T-helper 2 cell treated with Interferon-gamma antibody and Interleukin-4, amounts not matched to agents 5 μg/mL and 100 μg/mL, for 36 hours (primary cell): ENCODE measurements at places on chromosomes 12 and 14.
A peak's percentile ranks its signal among the peaks of the same experiment; 100 is the strongest.

DNA sequence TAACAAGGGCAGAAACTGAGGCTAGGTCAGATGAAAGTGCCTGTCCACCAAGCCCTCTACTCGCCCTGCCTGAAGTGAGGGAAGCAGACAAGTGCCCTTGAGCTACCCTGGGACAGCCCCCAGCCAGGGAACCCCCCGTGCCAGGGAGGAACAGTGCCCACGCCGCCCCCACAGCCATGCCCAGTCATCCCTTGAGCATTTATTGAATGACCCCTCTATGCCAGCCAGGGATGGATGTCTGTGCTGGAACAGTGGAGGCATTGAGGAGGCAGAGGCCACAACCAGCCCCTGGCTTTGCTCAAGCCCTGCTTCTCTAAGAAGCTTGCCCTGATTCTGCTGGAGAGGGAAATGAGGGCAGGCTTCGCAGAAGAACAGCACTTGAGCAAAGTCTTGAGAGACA is 3.7 kb upstream of the AQP6 start:
- peaks cover 12% of the 10 kb centered on the region for H3K27me3 ChIP-seq
- H3K4me3 ChIP-seq = no peak overlapping the region
- no peak for DNase-seq
- no peaks in the 10 kb centered on the region for H3K36me3 ChIP-seq
- H3K27ac ChIP-seq = no peak overlapping the region

DNA sequence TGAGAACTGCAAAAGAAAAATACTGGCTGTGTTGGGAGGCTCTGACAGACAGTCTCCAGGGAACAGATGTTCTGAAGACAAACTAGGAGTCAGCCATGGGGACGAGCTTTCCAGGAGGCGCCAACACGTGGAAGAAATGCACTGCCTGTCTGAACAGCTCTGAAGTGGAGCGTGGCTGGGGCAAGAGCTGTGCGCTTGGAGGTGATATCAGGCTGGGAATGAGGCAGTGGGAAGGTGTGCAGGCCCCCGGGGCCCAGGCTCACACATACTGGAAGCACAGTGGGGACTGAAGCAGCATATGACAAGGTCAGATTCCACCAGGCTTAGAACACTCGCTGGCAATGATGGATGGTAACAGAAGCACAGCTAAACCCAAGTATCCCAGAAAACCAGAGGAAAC is 17.5 kb downstream of the APPL2 start:
- H3K4me1 ChIP-seq = peaks cover 1% of the 10 kb centered on the region
- H3K36me3 ChIP-seq = peaks cover 32% of the 10 kb centered on the region
- no peak overlapping the region for H3K4me3 ChIP-seq
- H3K27ac ChIP-seq = no peak overlapping the region
- DNase-seq = no peak

GRCh38 chr12:21818627-21819026 is 44.1 kb upstream of the KCNJ8 start:
- no peaks in the 10 kb centered on the region for H3K36me3 ChIP-seq
- no peaks in the 10 kb centered on the region for H3K27me3 ChIP-seq
- H3K27ac ChIP-seq = no peak overlapping the region
- H3K4me1 ChIP-seq = no peaks in the 10 kb centered on the region

GRCh38 chr14:48937541-48938195 is 648.5 kb downstream of the RPS29 start:
- H3K4me3 ChIP-seq = no peak overlapping the region
- H3K27ac ChIP-seq = no peak overlapping the region
- no peaks in the 10 kb centered on the region for H3K36me3 ChIP-seq

GRCh38 chr12:131128556-131128955 is 174.8 kb downstream of the ADGRD1 start:
- H3K27me3 ChIP-seq = no peaks in the 10 kb centered on the region
- H3K4me3 ChIP-seq = no peak overlapping the region
- DNase-seq = no peak

- no peak overlapping the region for H3K27ac ChIP-seq
- H3K27me3 ChIP-seq = no peaks in the 10 kb centered on the region
- peak overlapping the region; percentile 83 for H3K4me3 ChIP-seq
- peaks cover 18% of the 10 kb centered on the region for H3K36me3 ChIP-seq
Measured at GRCh38 chr12:55728186-55728938, 447 bp downstream of the CD63 start.

GRCh38 chr14:101177301-101177971 is 273.9 kb upstream of the RTL1 start:
- H3K4me1 ChIP-seq = no peaks in the 10 kb centered on the region
- no peak overlapping the region for H3K27ac ChIP-seq
- H3K36me3 ChIP-seq = no peaks in the 10 kb centered on the region
- no peak overlapping the region for H3K4me3 ChIP-seq
- no peaks in the 10 kb centered on the region for H3K27me3 ChIP-seq

DNA sequence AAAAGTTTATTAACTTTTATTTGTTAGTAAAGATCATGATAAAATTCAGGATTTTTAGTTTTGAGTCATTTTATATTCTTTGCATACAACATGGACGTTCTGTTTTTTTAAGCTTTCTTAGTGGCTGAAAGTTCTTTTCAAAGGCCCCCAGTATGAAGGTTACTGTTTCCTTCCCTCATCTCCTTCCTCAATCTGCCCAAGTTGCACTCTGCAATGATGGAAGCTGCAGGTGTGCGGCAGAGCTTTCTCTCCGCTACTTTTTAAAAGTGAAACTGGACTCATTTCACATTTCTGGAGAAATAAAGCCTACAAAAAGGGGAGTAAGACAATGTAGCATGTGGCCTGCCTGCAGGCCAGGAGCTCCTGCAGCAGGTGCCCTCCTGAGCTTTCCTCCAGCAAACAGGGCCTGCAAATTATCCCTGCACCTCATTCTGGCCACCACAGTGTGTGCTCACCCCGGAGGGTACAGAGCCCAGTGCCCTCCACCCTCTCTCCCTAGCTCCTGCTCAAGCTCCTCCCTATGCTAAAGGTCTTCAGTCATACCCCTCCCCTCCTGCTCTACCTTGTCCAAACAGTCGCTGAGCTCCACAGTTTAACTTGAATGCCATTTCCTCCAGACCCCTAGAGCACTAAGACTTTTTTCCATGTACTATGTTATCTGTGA is 78.9 kb downstream of the SETD3 start:
- no peak overlapping the region for H3K4me3 ChIP-seq
- peaks cover 43% of the 10 kb centered on the region for H3K36me3 ChIP-seq
- H3K27me3 ChIP-seq = no peaks in the 10 kb centered on the region
- H3K4me1 ChIP-seq = peaks cover 14% of the 10 kb centered on the region

- peaks cover 22% of the 10 kb centered on the region for H3K4me1 ChIP-seq
- H3K36me3 ChIP-seq = no peaks in the 10 kb centered on the region
- no peak for DNase-seq
- H3K27ac ChIP-seq = peak overlapping the region; percentile 10
- H3K27me3 ChIP-seq = no peaks in the 10 kb centered on the region
Measured at GRCh38 chr12:55642267-55642666, 5.6 kb downstream of the OR10P1 start.

- no peak overlapping the region for H3K4me3 ChIP-seq
- peaks cover 3% of the 10 kb centered on the region for H3K27me3 ChIP-seq
- no peak for DNase-seq
- peaks cover 6% of the 10 kb centered on the region for H3K4me1 ChIP-seq
- no peaks in the 10 kb centered on the region for H3K36me3 ChIP-seq
Measured at GRCh38 chr12:101713059-101713682, 15.7 kb downstream of the CHPT1 start.

- DNase-seq = no peak
- H3K27ac ChIP-seq = no peak overlapping the region
- H3K27me3 ChIP-seq = peaks cover 27% of the 10 kb centered on the region
- no peak overlapping the region for H3K4me3 ChIP-seq
- no peaks in the 10 kb centered on the region for H3K36me3 ChIP-seq
- H3K4me1 ChIP-seq = no peaks in the 10 kb centered on the region
Measured at GRCh38 chr14:38203929-38204718, 3.6 kb upstream of the SSTR1 start.

DNA sequence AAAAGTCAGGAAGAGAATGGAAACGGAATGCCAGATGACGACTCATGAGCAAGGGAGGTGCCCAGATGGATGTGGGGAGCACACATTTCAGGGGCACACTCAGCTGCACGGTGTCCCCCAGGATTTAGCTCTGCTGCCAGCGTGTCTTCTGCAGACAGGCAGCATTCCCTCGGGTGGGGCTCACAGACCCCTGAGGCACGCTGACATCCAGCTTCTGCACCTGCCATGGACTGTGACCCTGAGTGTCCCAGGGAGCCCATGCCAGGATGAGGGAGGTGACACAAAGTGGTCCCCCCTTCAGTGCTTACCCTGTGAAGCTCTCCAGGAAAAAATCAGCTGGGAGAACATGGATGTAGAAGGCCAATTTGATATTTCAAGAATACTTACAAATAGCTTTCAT is 84.2 kb downstream of the PIWIL1 start:
- H3K36me3 ChIP-seq = no peaks in the 10 kb centered on the region
- no peaks in the 10 kb centered on the region for H3K4me1 ChIP-seq
- DNase-seq = no peak
- peaks cover 2% of the 10 kb centered on the region for H3K27me3 ChIP-seq

- H3K27me3 ChIP-seq = peaks cover 2% of the 10 kb centered on the region
- no peaks in the 10 kb centered on the region for H3K36me3 ChIP-seq
- no peaks in the 10 kb centered on the region for H3K4me1 ChIP-seq
- no peak for DNase-seq
Measured at GRCh38 chr14:38238878-38239277, 17.0 kb downstream of the CLEC14A start.

GRCh38 chr14:101193106-101193844 is 289.8 kb upstream of the RTL1 start:
- H3K27ac ChIP-seq = no peak overlapping the region
- H3K4me3 ChIP-seq = no peak overlapping the region
- DNase-seq = no peak
- no peaks in the 10 kb centered on the region for H3K27me3 ChIP-seq

DNA sequence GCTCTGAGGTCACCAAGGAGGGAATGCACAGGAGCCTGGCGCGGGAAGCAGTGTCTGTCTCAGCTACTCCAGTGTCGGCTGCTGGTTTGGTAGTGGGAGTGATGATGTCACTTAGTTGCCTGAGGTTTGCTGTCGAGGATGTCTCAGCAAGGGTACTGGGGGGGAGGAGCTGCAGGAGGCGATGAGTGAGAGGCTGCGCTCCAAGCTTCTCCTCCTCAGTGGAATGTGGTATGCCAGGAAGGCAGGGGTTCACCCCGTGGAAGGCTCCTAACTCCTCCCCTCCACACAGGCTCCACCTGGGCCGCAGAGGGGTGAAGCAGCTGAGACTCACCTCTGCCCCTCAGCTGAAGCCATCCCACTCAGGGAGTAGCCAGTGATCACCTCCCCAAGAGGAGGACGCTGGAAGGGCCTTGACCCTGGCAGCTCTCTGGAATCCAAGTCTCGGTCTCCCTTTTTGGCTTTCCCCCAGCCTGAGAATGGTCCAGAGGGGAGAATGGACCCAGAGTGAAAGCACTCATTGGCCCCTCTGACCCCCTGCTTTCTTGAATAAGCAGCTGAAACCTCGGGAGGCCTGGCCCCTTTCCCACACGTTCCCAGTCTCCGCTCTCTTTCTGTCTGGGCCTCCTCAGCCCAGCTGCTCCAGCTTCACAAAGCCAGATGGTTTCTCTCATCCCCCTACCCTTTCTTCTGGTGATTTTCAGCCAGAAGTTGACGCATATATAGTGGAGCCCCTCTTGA is 178.9 kb upstream of the FKBP4 start:
- H3K27me3 ChIP-seq = peaks cover 30% of the 10 kb centered on the region
- peaks cover 8% of the 10 kb centered on the region for H3K4me1 ChIP-seq
- no peak overlapping the region for H3K4me3 ChIP-seq
- H3K27ac ChIP-seq = no peak overlapping the region
- H3K36me3 ChIP-seq = no peaks in the 10 kb centered on the region
